ENCODE measurements at places on chromosomes 2 and 18.

- DNase-seq: no peak
These were observed 119.9 kb downstream of the PARD3B start for GRCh38 chr2:204665207-204665606.

GRCh38 chr2:205780645-205781044 lies 98.3 kb downstream of the NRP2 start:
- no peak for DNase-seq

DNA sequence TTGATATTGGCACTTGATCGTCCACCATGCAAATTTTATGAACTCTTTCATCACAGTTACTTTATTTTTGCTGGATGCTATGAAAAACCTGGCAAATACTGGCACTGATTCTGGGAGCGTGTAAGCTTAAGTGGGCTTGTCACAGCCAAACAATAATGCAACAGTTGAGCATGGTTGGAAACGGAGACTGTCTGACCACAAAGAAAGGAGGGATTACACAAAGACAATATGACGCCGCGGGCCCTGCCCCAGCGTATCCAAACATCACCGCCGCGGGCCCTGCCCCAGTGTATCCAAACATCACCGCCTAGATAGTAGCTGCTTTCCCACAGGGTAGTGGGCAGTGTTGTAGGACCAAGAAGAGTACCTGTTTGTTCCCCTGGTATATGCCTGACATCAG lies 135.9 kb downstream of the PRPF40A start:
- DNase-seq: no peak

- DNase-seq: no peak
These were observed 101.3 kb upstream of the RPE start for GRCh38 chr2:209901172-209901571.

GRCh38 chr2:182649316-182649715 lies 66.7 kb upstream of the DNAJC10 start:
- DNase-seq: no peak

DNA sequence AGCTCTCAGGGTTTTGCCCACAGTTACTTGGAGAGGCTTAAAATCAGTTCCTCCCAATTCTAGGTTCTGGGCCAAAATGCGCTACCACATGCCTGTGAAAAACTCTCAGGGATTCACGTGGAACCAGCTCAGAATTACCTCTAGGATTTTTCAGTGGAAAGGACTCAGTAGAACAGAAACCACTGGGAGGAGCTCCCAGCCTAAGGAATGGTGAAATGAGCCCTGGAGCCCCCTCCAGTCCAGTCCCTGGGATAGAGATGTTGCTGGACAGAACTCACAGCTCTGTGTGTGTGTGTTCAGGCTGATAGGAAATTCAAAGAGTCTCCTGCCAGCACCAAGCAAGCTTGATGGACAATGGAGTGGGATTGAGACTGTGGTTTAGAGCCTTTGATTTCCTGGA lies 21.1 kb upstream of the SLC9A4 start:
- no peak for DNase-seq

GRCh38 chr2:80293039-80293438 lies 11.5 kb downstream of the LRRTM1 start:
- DNase-seq: no peak

GRCh38 chr2:241508240-241509154 lies at the start of gene STK25:
TSS of gene STK25 (minus strand) at chr2:241508584. CDS start at chr2:241508035, 549 bp downstream.
- peak; percentile 84 for DNase-seq

DNA sequence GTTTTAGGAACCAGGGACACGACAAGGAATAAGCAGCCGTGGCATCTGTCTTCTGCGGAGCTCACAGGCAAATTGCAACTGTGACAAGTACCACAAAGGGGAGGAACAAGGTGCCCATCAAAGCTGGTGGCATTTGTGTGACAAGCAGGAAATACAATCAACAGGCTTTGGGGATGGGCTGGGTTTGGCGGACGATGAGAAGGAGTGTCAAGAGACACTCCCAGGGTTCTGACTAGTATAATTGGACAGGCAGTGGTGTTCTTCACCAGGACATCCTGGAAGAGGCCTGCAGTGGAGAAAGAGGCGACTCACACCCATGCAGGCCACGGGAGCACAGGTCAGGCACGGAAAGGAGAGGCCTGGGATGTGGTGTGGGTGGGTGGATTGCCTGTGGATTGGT lies 14.2 kb upstream of the SPATA3 start:
- DNase-seq: no peak

- no peak for DNase-seq
These were observed 375.8 kb upstream of the NXPH2 start for GRCh38 chr2:139155991-139156390.

DNA sequence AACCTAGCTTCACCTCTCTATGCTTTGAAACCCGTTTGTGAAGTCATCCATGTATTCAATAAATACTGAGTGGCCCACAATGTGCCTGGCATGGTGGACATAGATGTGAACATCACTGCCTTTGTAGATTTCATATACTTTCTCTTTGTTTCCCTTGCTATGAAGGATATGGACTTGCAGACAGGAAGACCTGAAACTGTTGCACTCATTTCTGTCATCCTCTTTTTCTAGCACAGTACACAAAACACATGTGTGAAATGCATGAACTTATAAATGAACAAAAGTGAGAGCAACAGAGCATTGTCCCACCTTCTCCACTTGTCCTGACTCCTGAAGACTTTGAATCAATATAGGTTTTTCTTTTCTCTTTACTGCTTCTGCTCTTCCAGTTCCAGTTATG lies 249.4 kb upstream of the LINC00305 start:
- no peak for DNase-seq

GRCh38 chr2:240508832-240509545 lies 48.8 kb downstream of the ANKMY1 start:
- DNase-seq: no peak

DNA sequence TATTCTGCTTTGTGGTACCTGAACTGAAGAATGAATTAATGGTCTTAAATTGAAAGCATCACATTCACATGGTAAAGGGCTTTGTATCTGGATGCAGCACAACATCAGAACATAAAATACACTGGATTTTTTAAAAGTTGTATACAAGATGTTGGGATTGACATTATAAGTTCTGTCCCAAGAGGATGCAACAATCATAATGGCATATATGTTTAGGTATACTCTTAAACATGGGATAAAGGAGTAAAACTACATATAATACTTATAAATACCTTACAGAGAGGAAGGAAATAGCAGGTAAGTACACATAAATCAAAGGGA lies 171.9 kb downstream of the THADA start:
- DNase-seq: no peak

GRCh38 chr2:83069724-83070123 lies 1389.4 kb downstream of the SUCLG1 start:
- DNase-seq: no peak

DNA sequence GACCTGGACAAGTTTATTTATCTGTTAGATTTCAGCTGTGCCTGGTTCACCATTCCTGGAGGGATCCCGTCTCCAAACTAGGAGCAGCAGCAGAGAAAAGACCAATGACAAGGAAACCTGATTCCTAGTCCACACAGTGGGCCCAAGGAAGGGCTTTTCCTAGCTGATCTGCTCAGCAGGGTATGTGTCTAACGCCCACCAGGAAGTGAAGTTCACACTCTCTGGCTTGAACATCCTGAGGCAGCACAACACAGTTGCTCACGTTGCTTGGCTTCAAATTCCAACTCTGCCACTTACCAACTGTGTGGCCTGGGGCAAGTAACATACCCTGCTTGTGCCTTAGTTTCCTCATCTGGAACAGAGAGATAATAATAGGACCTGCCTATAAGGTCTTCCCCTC lies 42.9 kb downstream of the XDH start:
- no peak for DNase-seq

GRCh38 chr2:196241175-196241574 lies 69.8 kb upstream of the STK17B start:
- no peak for DNase-seq

DNA sequence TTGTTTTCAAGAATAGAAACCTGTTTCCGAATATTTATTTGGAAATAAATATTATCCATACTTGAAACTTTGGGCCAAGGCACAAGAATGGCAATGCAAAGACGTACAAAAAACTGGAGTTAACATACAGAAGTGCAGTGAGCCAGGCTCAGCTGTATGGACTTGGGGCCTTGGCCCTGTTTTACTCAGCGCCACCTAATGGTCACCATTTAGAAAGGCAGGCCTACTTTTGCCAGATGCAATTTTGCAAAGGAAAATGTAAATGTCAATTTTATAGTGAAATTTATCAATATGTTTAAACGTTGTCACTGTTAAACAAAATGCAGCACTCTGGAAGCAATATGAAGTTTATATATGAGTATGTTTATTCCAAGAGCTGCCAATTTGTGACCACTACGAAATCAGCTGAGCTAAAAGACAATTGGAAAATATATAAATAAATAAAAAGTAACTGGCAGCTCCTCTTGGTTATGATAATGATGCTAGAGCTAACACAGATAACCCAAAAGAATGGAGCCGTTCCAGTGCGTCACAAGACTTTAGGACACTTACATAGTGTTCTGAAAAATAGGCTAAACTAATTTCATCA lies 155.0 kb downstream of the ARHGAP15 start:
- no peak for DNase-seq

- no peak for DNase-seq
These were observed 203.6 kb upstream of the SLC35G4 start for GRCh38 chr18:11405804-11406203.

DNA sequence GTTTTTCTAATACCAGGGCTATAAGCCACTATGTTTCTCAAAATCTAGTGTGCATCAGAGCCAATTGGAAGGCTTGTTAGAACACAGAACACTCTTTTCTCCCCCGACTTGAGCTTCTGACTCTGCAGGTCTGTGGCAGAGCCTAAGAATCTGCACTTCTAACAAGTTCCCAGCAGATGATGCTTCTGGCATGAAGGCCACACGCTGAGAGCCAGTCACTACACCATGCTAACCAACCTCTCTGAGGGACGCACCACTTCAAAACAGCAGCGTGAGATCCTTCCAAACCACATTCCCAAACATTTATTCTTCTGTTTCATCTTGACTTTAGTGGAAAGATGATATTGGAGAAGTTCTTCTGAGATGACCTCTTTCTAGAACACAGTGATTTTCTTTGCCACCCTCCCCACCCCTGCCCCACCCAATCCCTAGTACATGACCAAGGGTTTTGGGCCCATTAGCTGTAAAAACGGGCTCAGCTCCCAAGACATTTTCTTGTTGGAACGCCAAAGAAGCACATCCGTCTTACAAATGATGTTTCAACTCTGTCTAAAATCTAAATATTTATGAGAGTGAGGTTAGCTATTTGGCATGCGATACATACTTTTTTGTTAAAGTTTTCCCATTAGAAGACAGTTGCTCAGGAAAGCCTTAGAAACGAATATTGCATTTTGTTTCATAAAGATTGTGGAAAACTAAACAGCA lies 391.9 kb downstream of the TMEM182 start:
- DNase-seq: no peak

DNA sequence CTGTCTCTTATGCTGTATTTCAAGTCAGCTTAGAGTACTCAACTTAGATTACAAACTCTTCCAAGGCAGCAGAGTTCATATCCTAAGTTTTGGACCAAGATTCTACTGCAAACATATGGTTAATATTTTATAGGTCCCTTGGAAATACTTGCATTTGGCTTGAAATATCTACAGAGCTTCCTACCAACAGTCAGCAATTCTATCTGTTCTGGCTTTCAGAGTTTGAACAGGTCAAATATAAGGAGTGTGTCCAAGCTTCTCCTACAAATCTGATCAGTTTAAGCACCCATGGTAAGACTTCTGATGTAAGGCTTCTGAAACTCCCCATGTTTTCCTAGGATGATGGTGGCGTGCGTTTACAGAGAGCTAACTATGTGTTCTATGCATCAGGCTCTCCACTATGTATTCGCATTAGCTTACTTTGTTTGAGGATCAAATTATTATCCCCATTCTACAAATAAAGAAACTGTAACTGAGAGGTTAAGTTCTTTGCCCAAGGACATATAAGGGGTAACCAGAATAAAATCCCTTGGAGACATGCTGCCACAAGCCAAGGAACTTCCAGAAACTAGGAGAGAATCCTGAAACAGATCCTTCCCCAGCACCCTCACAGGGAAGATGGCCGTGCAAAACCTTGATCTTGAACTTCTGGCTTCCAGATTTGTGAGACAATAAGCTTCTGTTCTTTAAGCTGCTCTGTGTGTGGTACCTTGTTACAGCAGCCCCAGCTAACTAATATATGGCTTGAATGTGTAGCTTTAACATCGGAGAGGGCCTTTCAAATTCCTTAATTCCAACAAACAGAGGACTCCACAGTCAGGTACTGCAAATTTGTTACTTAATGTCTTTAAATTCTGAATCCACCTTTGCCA lies 55.1 kb downstream of the ATP8B1 start:
- no peak for DNase-seq

DNA sequence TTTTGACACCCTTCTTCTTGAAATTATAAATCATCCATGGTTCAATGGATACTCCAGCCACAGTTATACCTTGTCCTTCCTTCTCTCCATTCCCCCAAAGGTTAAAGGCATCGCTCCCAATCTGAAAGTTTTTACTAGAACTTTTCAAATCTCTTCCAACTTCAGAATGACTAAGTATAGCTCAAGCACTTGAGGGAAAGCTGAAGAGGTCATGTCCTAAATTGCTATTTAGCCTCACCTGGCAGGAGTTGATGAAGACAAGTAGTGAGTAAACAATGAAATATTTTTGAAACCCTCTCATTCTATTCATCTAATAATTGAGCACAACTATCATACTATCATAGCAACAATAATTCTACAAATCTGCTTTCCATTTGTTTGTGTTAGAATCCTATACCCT lies 167.8 kb downstream of the HNMT start:
- no peak for DNase-seq

GRCh38 chr2:62398356-62398755 lies 107.6 kb downstream of the TMEM17 start:
- no peak for DNase-seq

GRCh38 chr2:102224824-102225739 lies 38.3 kb downstream of the IL1RL2 start:
- DNase-seq: no peak

DNA sequence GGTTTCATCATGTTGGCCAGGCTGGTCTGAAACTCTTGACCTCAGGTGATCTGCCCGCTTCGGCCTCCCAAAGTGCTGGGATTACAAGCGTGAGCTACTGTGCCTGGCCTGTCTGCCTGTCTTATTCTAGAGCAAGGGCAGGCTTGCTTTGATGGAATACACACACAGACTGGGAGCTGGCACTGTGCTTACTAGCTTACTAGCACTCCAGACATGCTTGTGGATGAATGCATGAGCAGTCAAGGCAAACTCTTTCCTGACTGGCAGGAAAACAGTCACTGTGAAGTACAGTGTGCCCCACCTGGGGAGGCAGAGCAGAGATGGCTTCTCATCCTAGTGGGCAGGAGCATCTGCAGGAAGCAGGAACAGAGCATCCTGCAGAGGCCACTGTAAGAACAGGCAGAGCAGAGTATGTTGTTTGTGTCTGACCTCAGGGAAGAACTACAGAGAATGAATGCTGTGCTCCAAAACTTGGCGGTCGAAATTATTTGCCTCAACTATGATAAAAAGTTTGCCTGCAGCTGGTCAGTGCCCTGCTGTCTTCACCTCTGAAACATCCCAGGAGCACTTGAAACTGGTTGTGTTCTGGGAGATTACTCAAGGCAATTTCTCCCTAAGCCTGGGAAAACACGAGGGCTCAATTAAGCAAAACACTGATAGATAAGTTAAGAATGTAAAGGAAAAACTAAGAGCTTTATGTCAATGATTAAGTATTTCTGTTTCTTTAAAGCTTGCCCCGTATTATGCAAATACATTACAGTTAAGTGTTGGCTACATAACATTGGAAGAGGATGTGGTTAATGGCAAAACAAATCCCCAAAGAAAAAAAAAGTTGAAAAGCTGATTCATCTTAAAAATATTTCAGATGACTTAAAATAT lies 102.4 kb downstream of the VAPA start:
- DNase-seq: no peak

GRCh38 chr2:235044501-235045271 lies 92.9 kb downstream of the SH3BP4 start:
- no peak for DNase-seq

GRCh38 chr2:15813481-15814266 lies 126.7 kb upstream of the MYCN start:
- DNase-seq: no peak

All from esophagus squamous epithelium (tissue), 5 donors.